ENCODE measurements at places on chromosomes 5 and 9.

DNA sequence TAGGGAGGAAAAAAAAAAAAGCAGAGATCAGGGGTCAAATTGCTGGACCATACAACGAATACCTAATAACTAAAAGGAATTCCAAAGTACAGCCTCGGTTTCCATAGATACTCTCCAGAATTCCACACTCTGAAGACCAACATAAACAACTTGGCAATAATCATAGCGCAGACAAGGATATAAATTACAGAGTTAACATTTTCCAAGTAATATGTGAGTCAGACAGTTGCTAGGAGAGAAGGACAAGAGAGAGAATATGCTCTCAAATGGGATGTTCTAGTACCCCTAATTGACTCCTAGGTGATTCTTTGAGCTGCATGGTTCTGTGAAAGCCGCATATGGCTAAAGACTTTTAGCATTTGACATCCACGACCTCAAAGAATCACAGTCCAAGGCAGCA is 165.2 kb downstream of the FRMD3 start:
- DNase-seq = no peak

- peak; percentile 36 for DNase-seq
Observed at GRCh38 chr9:94002316-94003140, 47.4 kb upstream of the BARX1 start.

GRCh38 chr5:81525690-81526089 is 131.8 kb upstream of the ACOT12 start:
- peak; percentile 14 for DNase-seq

- no peak for DNase-seq
Observed at GRCh38 chr5:58455480-58455879, 4.4 kb downstream of the PLK2 start.

DNA sequence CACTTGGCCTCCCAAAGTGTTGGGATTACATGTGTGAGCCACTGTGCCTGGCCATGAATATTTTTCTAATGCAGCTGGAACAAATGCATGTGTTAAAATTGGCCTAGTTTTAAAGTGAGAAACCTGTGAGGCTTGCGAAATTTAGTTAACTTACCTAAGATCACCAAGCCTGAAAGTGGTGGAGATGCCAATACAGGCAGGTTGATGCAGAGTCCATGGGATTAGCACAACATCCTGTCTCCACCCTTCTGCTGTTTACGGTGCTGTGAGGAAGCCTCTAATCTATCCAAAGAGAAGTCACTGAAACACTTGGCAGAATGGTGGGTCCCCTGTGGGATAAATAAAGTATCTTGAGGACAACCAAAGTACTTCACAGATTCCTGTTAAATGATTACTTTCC is 98.2 kb downstream of the PCSK5 start:
- no peak for DNase-seq

DNA sequence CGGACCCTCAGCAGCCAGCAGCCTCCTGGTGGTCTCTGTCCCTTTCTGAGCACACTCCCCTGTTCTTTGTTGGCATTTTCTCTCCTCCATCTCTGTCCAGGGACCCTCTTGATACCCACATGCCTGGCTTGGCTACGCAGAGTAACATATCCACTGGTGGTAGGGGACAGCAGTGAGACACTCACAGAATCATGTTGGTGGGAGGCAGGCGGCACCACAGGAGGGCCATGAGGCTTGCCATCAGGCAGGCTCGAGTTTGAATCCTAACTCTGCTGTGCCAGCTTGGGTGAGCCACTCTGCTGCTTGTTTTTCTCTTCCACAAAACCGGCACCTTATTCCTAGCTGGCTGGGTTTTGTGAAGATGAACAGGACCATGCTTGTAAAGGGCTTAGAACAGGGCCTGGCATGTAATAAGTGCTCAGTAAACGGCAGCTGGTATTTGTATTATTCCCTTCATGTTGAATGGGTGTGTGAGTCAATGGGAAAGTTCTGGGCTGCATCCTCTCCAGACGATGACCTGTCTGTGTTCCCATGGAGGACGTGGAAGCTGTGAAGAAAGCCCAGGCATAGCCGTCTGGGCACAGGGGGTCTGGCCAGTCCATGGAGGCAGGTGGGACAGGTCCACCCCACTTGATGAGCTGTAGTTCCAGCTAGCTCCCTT is 2.3 kb downstream of the COL27A1 start:
- peak; percentile 60 for DNase-seq

DNA sequence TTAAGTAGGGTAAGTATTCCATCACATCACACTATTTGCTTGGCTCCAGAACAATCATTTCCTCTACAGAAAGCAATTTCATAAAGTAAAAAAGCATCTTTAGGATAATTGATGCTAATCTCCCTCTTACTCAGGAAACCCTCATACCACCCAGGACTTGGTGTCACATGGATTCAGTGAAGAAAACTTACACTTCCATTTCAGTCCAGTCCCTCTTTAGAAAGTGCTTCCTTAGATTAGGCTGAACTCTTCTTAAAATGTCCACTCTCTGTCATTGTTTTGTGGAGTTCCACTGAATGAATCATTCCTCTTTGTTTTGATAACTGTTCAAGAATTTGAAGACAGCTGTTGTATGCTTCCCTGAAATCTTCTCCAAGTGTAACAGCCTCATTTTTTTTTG is 144.0 kb upstream of the ZNF462 start:
- peak; percentile 52 for DNase-seq

- no peak for DNase-seq
Observed at GRCh38 chr5:94777056-94777880, 158.8 kb downstream of the SLF1 start.

DNA sequence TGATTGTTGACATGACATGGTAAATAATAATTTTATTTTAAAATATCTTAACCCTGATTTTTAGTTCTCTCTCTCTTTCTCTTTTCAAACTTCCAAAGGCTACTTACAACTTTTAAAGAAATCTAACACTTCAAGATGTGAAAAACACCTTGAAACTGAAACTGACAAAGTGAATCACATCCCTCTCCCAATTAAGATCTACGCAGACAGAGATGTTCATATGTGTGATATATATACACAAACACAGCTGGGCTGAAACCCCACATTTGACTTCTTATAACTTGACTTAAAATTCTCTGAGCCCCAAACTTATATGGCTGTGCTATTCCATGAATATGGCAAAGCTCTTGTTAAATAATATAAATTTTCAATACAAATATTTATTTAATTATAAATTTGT is 261.2 kb upstream of the PTPRD start:
- DNase-seq = no peak

- peak; percentile 38 for DNase-seq
Observed at GRCh38 chr9:3908731-3909130, 382.9 kb upstream of the RFX3 start.

GRCh38 chr5:172839669-172840431 is 5.8 kb downstream of the ERGIC1 start:
- DNase-seq = peak; percentile 65

DNA sequence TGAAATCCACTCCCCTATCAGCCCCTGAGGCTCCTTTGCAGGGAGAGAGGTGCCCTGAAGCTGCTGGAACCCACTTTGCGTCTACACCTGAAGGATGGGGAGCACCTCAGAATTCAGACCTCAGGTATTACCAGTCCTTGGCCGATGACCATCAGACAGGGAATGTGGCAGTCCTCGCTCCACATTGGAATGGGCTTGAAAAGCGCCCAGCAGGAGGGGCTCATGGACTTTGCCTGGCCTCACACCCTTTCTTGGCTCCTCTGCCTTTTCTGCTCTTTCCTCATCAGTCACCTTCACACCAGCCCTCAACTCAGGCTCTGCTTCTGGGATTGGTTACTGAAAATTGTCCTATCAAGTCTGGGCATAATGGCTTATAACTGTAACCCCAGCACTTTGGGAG is 83.9 kb downstream of the BARX1 start:
- DNase-seq = no peak

DNA sequence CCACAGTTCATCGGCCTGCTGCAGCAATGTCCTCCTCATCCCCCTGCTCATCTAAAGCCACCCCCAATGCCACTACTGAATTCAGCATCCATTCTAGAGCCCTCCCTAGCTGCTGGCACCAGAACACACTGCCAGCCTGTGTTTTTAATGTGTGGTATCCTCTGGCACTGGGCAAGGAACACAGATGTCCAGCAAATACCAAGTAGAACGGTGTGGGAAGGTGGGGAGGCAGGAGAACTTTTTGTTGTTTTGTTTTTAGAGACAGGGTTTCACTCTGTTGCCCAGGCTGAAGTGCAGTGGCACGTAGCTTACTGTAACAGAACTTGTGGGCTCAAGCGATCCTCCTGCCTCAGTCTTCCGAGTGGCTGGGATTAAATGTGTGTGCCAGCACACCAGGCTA is 4.7 kb downstream of the HDHD3 start:
- DNase-seq = no peak

DNA sequence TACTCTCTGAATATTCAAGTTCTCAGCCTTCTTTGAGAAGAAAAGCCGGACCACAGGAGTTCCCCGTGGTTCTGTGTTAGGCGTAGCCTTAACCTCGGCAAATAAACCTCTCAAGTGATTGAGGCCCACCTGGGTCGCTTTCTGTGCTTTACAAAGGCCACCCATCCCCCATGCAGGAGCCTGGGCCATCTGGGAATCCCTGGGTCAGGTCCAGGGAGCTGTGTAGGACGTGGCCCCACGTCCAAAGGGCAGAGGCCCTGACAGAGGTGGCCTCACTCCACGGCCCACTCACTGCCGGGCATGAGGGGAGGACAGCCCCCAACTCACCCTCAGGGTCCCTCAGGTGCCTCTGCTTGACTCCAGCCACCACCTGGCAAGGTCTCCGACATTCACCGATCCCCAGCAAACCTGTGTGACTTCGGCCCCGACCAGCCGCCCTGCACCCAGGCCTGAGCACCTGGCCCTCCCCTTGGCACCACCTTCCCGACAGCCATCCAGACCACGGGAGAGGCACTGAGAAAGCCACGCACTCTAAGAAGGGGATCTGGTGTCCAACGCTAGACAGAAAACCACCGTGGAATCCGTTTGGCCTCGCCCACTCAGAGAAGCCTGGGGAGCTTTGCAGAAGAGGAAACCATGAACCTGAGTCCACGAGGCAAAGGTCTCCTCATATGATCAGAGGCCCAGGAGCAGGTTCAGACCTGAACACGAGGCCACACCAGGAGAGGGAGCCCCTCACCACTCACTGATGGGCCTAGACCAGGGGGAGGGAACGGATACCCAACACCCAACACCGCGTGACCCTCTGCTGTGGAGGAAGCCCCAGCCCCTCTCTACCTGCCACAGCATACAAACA is 4.5 kb downstream of the SLC12A7 start:
- DNase-seq = no peak

GRCh38 chr5:1177826-1178528 is 23.4 kb upstream of the SLC6A19 start:
- DNase-seq = no peak

DNA sequence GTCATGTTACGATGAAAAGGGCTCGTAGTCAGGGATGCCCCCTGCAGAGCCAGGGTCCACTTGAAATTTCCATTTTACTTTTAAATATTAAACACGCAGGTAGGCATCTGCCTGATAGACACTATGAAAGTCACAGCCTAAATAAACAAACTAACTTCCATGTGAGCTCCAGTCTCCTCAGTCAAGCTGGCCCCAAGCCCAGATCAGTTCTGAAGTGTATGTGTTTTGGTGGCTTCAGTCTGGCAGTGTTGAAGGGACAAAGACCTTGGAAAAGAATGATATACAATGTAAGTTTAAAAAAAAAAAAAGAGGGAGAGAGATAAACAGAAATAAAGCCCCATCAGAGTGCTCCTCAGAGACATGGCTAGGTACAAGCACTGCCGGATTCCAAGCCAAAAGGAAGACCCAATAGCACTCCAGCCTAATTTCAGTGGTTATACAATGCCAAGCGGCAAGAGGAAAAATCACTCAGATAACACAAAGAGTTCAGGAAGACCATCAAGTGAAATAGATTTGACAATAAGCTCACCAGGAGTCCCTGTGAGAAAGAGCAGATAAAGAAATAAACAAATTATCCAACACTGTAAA is 181.0 kb downstream of the BNC2 start:
- DNase-seq = no peak

DNA sequence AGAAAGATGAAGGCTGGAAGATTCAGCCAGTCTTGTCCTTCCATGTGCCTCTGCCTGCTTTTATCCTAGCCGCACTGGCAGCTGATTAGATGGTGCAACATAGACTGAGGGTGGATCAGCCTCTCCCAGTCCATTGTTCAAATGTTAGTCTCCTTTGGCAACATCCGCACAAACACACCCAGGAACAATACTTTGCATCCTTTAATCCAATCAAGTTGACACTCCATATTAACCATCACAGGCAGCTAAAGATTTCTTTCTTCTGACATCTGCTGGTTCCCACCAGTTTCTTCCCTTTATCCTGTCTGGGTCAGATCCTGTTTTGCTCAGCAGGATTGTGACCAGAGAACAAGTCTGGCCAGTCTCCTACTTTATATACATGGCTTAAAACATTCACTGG is 276.5 kb upstream of the TYRP1 start:
- DNase-seq = no peak

GRCh38 chr5:137440795-137441194 is 58.3 kb downstream of the SPOCK1 start:
- DNase-seq = no peak

GRCh38 chr9:72394066-72394465 is 29.1 kb upstream of the ZFAND5 start:
- no peak for DNase-seq

GRCh38 chr9:82457298-82457697 is 468.7 kb downstream of the SPATA31D1 start:
- DNase-seq = no peak

DNA sequence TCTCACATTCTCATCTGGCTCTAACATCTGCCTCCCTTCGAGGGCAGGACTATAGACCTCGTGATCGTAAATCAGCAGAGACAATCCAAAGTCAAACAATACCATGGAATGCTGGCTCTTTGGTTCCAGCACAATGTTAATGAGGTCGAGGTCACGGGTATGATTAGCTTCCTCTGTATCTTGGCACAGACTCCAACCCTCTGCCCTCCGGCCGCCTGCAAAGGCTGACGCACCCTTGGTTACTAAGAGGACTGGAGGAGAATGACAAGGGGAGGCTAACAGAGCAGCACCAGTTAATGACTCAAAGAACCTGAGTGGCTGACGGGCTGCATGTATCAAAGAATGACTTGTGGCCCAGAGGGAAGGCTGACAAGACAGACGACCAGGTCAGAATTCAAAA is 10.1 kb downstream of the LHFPL2 start:
- peak; percentile 96 for DNase-seq

- DNase-seq = peak; percentile 94
Observed at GRCh38 chr5:139104577-139105276, 93.4 kb downstream of the SIL1 start.

- DNase-seq = peak; percentile 21
Observed at GRCh38 chr9:37706290-37706689, 47.3 kb upstream of the TRMT10B start.

DNA sequence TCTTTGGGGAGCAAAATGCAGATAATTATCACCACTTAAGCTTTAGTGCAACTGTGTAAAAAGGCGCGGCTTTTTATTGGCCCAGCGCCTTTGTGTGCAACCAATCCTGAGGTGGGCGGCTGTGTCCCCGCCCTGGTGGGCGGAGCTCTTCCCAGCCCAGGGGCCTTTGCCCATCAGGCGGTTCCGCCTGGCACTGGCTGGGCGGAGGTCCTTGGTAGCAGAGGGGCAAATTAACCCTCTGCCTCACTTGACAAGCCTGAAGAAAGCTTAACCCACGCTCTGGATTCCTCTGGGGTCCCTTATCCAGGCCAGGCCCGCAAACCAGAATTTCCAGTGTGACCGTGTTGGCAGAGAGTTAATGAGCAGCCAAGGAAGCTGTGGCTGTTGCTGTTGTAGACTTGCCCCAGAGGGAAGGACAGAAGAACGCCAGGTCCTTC is 12.8 kb upstream of the NIPAL4 start:
- DNase-seq = no peak
